ENCODE measurements at places on chromosomes 16 and 17.

DNA sequence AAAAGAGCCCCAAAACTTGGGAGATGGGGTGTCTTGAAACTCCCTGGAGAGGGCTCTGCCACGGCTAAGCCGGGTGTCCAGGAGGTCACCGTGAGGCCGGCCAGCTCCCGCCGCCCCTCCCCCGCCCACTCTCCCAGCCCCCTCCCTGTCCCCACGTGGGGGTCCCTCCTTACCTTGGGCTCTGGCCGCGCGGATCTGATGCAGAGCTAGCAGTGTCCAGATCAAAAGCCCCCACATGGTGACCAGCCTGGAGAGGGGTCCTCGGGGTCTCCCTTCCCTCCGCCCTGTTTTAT lies 447 bp downstream of the SDK2 start:
- DNase-seq: no peak

GRCh38 chr17:1561420-1562175 lies 994 bp downstream of the PITPNA start:
- DNase-seq: no peak

- DNase-seq: no peak
These were observed 595.9 kb downstream of the WWOX start for GRCh38 chr16:78695391-78695790.

- DNase-seq: no peak
These were observed 21.5 kb upstream of the KRT19 start for GRCh38 chr17:41549596-41550039.

DNA sequence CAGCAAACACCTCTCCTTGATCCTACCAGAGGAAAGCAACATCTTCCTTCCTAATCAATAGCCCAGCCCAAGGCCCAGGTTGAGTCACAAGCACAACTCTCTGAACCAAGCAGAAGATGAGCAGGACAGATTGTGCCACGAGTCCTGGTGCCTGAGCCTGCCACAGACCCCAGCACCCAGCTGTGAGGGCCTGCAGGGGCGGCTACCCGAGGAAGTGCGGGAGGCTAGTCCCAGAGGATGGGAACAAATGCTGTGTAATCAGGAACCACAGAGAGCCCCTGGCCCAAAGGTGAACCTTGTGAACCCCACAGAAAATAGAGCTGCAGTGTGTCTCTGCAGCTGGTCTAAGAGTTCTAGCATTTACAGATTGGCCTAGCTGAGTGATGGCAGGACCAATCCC lies 126.8 kb upstream of the HSBP1 start:
- no peak for DNase-seq

DNA sequence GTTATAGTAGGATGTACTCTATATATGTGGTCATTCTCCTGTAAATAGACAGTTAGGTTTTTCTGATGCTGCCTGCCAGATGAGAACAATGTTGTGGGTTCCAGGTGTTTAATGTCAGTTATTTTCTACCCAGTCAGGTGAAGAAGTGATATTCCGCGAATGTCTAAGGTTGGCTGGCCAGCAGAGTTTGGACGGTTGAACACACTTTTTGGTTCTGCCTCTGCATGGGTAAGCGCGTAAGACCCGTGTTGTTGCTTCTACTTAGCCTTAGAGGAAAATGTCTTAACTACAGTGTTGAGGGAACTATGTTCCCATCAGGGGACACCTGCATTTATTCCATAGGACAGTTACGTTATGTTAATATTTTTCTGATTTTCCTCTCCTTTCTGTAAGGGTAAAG lies 162.6 kb downstream of the MAP2K6 start:
- no peak for DNase-seq

GRCh38 chr16:79769270-79769927 lies 168.9 kb upstream of the MAF start:
- DNase-seq: no peak

- DNase-seq: no peak
These were observed 560 bp upstream of the FAM20A start for GRCh38 chr17:68601565-68602288.

GRCh38 chr16:68732741-68733399 lies 4.2 kb upstream of the CDH1 start:
- DNase-seq: no peak

- DNase-seq: no peak
These were observed 4.6 kb upstream of the EMP2 start for GRCh38 chr16:10584981-10585438.

GRCh38 chr16:50848755-50849514 lies 107.0 kb downstream of the CYLD start:
- DNase-seq: no peak

- no peak for DNase-seq
These were observed 100.8 kb downstream of the ABCC12 start for GRCh38 chr16:48054881-48055601.

- no peak for DNase-seq
These were observed 24.1 kb downstream of the HMOX2 start for GRCh38 chr16:4500272-4500671.

DNA sequence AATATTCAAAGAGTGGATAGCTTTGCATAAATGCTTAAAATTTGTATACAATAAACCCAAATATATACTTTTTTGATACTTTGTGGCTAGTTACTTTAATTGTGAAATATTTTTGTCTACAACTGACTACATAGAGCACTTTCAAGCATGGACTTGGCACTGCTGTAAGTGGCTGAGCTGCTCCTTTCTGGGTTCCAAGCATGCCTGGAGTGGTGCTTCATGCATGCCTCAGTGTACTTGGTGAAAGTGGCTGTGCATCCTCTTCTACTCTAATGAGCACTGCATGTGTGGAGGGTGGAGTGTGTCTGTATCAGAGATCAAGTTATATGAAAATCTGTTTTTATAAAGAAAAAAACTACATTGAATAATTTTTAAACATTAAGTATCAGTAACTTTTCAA lies 94.1 kb downstream of the OMG start:
- no peak for DNase-seq

- DNase-seq: no peak
These were observed 48.8 kb downstream of the NDEL1 start for GRCh38 chr17:8484465-8484864.

- DNase-seq: no peak
These were observed 12.8 kb upstream of the ZNF23 start for GRCh38 chr16:71474864-71475263.

DNA sequence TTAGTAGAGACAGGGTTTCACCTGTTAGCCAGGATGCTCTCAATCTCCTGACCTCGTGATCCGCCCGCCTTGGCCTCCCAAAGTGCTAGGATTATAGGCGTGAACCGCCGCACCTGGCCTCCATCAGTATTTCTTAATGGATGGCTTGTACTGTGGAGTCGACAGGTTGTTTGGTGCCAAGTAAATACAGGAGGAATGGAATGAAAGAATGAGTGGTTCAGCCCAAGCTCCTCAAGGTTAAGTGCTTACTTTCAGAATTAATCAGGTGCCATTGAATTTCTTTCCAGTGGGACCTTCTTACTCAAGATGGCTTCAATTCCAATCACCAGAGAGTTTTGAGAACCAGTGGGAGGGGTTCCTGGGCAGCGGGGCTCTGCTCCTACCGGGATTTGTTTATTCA lies 25.0 kb downstream of the ALOX15 start:
- no peak for DNase-seq

DNA sequence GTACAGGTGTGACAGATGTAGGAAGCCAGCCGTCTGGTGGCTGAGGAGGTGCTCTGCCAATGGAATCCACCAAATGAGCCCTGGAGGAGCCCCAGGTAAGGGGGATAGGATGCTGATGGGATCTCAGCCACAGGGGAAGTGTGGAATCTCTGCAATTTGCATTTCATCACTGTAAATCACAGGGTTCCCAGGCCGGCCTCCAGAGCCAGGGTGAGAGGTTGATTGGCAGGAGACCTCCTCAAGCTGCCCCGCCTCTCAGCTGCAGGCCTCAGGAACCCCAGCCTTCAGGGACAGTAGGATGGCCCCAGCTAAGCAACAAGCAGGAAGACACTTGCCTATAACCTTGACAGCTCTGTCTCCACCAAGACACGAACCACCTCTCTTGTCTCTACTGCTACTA lies 39.4 kb downstream of the RTN4RL1 start:
- DNase-seq: no peak

DNA sequence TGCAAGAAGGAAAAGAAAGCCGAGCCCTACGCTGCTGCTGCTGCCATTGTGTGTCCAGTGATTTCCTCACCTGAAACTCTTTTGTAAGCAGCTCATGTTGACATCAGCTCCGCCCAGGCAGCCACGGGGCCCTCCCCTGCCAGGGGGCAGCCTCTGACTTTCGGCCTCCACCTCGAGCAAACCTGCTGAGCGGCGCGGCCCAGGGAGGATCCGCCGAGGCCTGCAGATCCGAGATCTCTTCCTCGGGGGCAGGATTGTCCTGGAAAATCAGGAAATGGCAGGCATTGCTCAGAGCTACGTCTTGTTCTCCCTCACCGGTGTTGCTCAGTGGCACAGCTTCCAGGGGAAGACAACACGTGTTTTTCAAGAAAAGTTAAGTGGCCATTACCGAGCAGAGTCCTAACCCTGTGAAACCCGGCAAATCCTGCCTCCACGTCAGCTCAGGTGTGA lies 35.6 kb upstream of the ZNF750 start:
- DNase-seq: no peak

DNA sequence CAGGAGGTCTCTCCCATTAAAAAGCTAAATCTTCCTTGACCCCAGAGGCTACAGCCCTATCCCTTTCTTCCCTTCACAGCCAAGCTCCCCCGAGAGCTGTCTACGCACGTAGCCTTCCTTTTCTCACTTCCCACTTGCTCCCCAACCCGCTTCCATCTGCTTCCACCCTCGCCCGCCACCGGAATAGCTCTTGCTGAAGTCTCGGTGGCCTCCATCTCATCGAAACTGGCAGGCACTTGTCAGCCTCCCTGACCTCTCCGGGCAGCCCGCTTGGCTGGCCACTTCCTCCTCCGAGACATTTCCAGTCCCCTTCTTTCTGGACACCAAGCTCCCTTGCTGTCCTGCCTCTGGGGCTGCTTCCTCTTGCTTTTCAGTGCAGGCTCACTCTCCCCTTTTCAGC lies 10.7 kb upstream of the EPOP start:
- no peak for DNase-seq

Data from cortex of kidney (tissue), 1 donor.